ENCODE measurements at places on chromosomes 2 and 18.

- DNase-seq = no peak
Observed at GRCh38 chr2:30886080-30886479, 78.8 kb upstream of the CAPN13 start.

GRCh38 chr2:20398956-20399567 lies 47.8 kb upstream of the RHOB start:
- DNase-seq = no peak

DNA sequence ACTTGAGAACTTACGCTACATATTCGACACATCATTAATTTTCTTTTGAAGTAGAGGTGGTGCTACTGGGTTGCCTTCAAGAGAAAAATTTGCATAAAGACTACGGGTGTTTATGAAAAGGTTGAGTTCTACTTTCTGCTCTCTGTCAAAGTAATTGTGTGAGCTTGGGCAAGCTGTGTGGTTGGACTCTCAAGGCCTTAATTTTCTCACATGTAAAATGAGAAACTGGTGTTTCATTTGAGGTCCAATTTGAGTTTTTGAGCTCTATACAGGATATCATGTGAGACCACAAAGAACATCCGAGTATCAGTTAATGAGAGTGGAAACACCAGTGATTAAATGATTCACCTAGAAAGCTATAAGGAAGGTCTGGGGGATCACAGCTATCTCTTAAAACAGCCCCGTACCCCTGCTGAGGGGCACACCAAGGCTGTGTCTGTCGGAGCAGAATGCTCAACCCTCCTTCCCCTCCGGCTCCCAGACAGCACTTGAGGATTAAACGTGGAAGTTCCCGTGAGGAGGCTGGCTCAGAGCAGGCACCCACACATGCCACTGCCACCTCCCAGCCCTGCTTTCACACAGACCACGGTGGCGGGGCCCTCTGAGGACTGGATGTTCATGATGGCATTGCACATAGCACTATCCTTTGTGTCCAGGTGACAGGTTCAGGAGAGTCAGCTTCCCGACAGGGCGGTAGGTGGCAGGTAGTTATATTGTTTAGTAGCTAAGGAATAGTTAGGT lies 191.8 kb downstream of the RNF144A start:
- DNase-seq = no peak

DNA sequence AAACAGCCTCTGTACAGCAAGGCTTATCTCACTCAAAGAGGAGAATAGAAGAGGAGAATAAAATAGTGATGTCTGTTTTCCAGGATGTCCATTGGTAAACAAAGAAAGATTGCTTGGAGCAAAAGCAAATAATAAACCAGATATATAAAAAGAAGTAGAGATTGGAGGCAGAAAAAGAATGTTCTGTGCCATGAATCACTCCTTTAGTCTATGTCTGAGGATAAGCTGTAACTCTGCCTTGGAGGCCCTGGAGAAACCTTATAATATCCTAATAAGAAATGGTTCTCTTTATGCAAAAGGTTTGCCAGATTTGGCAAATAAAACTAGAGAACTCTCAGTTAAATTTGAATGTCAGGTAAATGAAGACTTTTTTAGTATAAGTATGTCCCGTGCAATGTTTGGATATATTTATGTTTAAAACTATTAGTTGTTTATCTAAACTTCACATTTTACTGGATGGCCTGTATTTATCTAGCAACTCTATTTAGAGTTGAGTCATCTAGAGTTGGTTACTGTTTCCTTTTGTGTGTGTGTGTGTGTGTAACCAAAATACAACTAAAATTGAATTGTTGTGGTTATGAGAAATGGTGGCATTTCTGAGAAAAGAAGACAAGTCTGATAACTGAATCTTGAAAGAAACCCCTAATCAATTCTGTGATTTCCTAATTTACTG lies 510.3 kb upstream of the SETBP1 start:
- no peak for DNase-seq

- DNase-seq = no peak
Observed at GRCh38 chr2:127857265-127857808, 618 bp downstream of the POLR2D start.

DNA sequence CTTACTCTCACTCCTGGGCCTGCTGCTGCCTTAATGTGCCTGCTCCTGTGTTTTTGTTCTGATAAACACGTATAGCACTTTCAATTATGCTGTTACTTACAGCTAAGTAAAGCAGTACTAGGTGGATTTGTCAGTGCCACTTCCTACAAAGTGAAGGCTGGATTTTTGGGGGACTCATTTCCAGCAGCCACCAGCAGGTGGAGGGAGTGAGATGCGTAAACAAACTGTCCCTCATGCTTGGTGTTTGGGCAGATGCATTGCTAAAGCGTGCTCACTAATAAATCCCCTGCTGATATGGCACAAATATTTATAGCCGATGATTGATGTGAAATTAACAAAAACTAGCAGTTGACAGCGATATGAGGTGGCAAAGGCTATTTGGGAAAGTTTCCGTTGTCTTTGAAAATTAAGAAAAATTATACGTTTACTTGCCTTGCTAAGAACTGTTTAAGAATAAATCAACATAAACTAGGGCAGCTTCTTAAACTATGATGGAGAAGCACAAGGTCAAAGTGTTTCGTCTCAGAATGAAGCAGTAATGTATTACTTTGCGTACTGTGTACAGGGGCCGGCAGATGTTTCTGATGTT lies 101.7 kb downstream of the AGAP1 start:
- no peak for DNase-seq

DNA sequence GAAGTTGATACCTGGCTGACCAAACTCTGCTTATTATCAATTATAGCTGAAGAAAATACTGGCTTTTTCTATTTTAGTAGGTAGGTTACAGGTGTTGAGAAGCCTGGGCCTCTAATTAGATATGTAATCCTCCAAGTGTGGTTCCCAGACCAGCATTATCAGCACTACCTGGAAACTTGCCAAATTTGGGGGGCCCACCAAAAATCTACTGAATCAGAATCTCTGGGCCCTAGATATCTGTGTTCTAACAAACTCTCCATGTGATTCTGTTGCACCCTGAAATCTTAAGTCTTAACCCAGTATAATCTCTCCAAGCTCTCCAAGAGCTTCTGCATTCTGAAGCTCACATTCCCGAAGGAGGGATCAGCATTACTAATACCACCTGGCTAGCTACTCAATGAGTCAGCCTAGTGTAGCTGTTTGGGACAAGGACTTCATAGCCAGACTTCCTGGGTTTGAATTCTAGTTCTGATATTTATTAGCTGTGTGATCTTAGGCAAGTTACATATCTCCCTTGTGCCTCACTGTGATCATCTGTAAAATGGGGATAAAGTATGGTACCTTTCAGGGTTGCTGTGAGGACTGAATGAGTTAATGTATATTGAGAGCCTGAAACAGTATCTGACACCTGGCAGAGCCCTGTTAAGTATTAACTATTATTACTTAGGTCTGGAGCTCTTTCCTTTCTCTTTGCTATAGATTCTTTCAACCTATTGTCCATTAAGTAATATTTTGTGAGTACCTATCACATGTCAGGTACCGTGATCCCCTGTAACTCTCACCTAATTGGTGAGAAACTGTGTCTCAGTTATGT lies 94.1 kb upstream of the CD302 start:
- DNase-seq = no peak

DNA sequence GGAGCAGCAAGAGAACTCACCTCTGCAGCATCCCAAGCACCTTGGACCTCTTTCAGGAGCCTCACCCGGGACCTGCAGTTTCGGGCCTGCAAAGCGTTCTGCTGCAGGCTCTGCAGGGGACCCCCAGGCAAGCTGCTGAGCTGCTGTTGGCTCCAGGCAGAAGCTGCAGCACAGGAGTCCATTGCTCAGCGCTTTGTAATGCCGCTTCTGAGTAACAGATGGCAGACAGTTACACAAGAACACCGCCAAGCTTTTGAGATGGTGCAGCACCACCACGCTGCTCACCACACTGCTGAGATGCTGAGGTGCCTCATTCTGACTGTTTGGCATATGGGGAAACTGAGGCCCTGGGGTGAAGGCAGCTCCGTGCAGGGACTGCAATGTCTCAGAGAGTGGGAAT lies 1.9 kb upstream of the GALNT14 start:
- no peak for DNase-seq

- DNase-seq = peak; percentile 9
Observed at GRCh38 chr2:8542381-8543059, 139.3 kb upstream of the ID2 start.

- no peak for DNase-seq
Observed at GRCh38 chr2:60366135-60366712, 187.2 kb downstream of the BCL11A start.

- DNase-seq = no peak
Observed at GRCh38 chr2:184628051-184628450, 29.7 kb downstream of the ZNF804A start.

- DNase-seq = no peak
Observed at GRCh38 chr18:2515171-2515787, 56.0 kb downstream of the METTL4 start.

- no peak for DNase-seq
Observed at GRCh38 chr2:150425121-150425955, 62.1 kb downstream of the RND3 start.

- no peak for DNase-seq
Observed at GRCh38 chr18:42281124-42281523, 326.1 kb downstream of the PIK3C3 start.

GRCh38 chr2:212226114-212226513 lies 312.5 kb downstream of the ERBB4 start:
- no peak for DNase-seq

GRCh38 chr2:232897598-232898408 lies 27.7 kb downstream of the SNORC start:
- no peak for DNase-seq

- no peak for DNase-seq
Observed at GRCh38 chr2:25437881-25438662, 96.3 kb upstream of the DNMT3A start.

- no peak for DNase-seq
Observed at GRCh38 chr18:74604774-74605173, 7.1 kb downstream of the ZNF407 start.

DNA sequence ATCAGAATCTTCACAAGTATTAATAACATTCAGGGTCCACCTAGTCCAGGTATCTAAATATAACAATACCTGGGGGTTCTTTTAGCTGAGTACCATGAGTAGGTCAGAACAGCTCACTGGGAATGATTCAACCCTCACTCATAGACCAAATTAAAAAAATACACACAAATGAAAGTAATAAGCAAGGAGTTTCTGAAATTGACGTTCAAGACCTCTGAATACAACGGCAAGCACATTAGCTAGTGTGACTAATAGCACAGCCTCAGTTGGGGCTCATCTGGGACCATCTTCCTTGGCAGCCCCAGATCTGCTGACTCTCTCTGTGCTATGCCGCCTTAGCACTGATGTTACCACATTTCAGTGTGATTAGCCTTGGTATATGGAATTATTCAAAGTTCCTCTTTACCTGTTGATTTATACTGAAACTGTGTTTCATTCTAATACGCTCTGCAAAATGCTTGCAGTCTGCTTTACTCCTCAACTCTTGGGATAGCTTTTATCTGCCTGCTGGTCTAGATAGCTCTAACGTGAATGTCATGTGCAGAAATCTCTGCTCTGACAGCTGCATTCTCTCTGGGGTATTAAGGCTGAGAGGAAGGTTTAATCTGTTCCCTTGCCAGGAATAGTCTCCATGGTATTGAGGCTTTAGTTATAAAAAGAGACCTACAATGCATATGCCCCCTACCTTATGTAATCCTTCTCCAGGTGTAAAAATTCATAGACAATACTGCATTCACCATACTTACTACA lies 153.3 kb downstream of the METTL4 start:
- DNase-seq = no peak

DNA sequence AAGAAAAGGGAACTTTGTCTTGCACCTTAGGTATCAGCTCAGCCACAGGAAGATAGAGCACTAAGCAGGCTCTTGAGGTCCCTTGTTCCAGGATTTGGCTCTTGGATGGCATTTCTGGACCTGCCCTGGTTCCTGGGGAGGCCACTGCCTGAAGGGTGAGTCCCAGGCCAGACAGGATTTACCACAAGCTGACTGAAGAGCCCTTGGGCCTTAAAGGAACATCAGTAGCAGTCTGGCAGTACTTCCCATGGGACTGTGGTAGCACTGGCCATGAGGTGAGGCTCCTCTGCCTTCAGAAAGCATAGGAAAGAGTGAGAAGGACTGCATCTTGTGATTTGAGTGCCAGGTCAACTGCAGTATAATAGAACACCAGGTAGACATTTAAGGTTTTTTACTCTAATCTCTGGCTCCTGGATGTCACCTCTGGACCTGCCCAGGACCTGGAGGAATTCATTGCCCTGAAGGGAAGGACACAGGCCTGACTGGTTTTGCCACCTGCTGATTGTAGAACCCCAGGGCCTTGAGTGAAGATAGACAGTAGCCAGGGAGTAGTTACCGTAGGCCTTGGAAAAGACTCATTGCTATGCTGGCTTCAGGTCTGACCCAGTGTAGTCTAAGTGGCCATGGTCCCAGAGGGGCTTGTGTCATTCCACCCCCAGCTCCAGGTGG lies 154.4 kb upstream of the CREB1 start:
- DNase-seq = no peak

- DNase-seq = no peak
Observed at GRCh38 chr2:63696496-63696895, 107.7 kb downstream of the MDH1 start.

DNA sequence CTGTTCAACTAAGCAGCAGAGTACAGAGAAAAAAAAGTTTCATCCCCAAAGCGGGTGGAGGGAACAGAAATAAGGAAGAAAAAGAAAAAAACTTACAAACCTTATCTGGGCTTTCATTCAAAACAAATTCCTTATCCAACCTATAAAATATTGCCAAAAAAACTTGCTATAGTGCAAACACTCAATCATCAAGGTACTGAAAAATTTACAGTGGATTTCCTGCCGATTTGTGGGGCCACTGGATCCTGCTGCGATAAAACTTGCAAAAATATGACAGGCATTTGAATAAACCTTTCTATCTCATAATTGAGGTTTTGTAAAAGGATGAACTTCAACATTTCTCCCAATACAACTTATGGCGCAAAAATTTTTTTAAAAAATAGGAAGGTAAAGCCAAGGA lies 77.0 kb downstream of the ZNF521 start:
- no peak for DNase-seq

- no peak for DNase-seq
Observed at GRCh38 chr2:108594132-108594981, 60.1 kb downstream of the LIMS1 start.

GRCh38 chr18:41134426-41134825 lies 820.6 kb upstream of the PIK3C3 start:
- no peak for DNase-seq

All from RWPE2 (cell line).